Transverse colon (tissue), 4 donors: ENCODE measurements at places on chromosomes 5 and 9. TPM values are rescaled to one million over a fixed set of nuclear protein-coding genes. Genes with fewer than 3 reads are reported as not detected.

GRCh38 chr9:83070261-83070660 lies 7.3 kb upstream of the RASEF start:
- DNase-seq: no peak

DNA sequence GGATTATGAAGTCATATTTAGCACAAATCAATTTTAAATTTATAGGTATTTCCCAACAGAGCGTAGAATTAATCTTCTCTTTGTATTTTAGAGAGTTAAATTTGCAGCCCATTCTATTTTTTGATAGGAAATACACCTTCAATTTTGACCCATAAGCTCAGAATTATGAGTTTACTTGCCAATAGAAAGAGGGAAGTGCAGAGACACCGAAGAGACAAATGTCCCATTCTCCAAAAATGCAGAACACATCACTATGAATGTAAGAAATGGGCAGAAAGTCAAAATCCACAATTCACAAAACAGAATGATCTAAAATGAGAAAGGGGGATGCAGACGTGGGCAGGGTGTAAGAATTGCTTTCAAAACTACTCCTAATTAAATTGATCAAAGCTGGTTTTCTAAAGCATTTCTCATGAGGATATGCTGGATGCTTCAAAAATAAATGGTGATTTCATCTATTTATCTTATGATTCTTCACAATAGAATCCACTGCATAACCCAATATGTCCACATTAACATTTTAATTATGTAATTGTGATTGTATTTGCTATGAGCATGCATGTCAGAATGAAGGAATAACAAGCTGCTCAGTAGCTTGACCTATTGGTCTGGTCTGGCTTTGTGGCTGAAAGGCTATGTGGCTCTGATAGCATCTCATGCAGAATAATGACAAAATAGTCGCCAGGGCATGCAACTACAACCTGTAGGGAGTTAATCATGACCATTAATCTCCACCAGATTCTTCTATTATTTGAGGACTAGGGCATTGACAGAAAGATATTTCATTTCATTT lies 550.1 kb upstream of the CDH18 start:
- DNase-seq: no peak

GRCh38 chr9:99356512-99356971 lies 134.5 kb downstream of the SEC61B start:
- peak; percentile 15 for DNase-seq

GRCh38 chr5:75690669-75691068 lies 26.6 kb downstream of the POC5 start:
- DNase-seq: no peak

- no peak for DNase-seq
Measured at GRCh38 chr9:94127806-94128205, 43.5 kb downstream of the PTPDC1 start.

DNA sequence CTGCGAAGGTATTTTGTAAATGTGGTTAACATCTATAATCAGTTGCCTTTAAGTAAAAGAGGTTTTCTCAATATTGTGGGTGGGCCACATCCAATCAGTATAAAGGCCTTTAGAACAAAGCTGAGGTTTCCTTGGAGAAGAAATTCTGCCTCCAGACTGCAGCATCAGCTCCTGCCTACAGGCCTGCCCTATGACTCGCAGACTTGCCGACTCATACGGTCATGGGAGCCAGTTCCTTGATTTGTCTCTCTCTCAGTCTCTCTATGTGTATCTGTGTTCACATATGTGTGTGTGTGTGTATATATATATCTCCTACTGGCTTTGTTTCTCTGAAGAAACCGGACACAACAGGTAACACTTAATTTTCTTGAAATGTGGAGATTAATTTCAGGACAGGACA lies 45.3 kb downstream of the SLC36A1 start:
- no peak for DNase-seq

GRCh38 chr5:31023105-31023504 lies 170.4 kb upstream of the CDH6 start:
- no peak for DNase-seq

- DNase-seq: peak; percentile 7
Measured at GRCh38 chr5:83608122-83608521, 112.5 kb downstream of the HAPLN1 start.

DNA sequence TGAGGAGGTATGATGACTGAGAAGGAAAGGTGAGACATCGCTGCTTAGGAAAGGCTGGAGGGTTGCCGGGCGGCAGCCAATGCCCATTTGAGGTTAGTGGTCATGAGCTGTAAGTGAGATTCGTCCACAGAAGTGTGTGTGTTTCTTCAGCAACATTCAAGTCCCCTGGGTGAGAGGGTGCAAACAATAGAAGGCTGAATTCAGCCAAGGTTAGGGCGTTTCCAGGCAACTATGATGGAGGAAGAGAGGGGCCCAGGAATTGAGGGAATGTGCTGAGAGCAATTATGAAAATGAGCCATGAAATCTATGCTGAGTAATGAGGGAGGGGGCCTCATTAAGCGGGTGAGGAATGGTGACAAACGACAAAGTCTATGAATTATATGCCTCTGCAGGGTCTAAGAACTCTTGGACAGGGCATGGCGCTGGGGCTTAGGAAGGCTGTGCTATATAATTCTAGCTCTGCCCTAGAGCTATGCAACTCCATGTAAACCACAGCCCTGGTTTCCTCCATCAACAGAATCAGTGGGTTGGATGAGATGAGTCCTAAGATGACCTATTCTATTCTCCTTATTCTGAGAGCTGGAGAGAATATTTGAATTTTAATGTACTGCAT lies 96.0 kb downstream of the SLIT3 start:
- no peak for DNase-seq

DNA sequence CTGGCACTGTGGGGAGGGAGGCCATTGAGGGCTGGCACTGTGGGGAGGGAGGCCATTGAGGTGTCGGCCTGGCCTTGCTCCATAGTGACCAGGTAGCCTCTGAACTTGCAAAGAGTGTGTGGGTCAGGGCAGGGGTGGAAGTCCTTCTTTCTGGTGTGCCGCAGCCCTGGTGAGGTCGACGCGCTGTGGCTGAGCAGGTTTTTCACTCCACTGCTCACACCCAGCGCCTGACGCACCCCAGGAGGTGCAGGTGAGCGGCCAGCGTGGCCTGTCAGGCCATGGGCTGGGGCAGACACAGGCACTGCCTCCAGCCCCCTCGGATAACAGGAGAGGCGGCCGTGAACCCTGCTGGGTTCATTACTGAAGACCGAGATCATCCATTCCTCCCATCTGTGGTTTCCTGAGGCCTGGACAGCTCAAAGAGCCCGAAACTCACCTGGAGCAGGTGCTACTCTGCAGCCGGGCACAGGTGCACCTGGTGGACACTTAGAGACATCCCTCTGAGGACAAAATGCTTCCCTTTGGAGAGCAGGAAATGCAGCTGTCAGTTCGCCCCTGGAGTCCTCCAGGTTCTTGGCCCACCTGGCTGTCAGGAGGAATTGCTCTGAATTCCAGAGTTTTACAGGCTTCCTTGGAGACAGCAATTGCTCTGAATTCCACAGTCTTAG lies 32.4 kb downstream of the LHX3 start:
- no peak for DNase-seq

- DNase-seq: no peak
Measured at GRCh38 chr5:132054031-132054696, 6.3 kb upstream of the IL3 start.

DNA sequence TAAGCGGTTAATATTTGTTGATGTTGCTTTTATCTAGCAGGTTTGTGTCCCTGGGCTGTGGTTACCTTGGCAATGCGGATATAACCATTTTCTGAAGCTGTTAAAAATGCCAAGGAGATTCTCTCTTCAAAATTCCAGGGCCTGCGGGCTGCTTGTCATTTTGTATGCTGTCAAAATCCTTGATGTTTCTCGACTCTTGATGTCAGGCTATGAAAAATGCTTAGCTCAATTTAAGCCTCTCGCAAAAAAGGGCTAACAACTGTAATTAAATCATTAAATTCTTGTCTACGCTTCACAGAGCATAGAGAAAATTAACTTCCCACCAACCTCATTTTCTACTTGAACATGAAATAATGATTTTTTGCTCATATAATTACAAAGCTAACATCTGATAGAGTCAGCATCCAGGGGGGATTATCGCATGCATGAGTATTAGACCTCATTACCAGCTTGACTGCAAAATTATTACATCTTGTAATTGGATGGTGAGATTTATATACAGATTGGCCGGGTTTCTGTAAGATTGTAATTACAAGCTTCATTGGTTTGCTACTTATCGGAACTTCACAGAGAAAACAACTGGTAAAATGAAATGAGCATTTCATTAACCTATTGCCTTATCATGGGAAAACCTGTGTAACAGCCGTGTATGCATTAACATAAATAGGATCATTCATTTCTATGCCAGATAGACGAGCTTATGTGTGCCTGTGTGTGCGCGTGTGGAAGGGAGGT lies 83.1 kb upstream of the IRX1 start:
- no peak for DNase-seq

- no peak for DNase-seq
Measured at GRCh38 chr5:2985718-2986117, 234.2 kb upstream of the IRX2 start.

DNA sequence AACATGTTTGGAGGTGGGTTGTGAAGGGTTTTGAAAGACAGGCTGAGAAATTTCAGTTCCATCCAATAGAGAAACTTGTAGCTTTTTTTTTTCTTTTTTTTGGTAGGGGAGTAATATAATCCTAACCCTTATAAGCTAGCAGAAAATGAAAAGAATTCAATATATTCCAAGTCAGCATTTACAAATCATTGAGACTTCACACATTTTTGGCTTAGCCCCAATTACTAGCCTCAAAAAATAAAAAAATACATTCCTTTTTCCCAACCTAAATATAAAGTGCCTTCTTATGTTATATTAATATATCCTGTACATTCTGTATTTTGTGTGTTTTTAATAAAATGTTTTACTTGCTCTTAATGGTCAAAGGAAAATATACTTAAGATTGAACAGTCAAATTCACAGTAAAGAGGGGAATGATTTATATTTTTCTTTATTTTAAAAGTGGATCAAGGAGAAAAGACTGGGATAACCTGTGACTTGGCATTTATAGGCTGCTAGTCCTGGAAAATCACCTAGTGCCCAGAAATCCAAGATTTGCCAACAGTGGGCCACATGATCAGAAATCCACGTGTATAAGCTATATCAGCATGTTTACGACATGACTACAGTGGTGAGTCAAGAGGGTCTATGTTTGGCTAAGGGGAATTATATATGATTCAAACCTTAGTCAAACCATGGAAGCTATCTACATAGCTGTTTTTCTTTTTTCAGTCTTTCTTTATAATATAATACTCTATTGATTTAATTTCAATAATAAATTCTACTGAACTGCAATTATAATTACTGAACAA lies 14.5 kb downstream of the HACD4 start:
- no peak for DNase-seq

- DNase-seq: peak; percentile 55
Measured at GRCh38 chr9:85425153-85425611, 316.6 kb downstream of the AGTPBP1 start.

- DNase-seq: no peak
Measured at GRCh38 chr5:98934546-98934945, 5.7 kb upstream of the CHD1 start.

DNA sequence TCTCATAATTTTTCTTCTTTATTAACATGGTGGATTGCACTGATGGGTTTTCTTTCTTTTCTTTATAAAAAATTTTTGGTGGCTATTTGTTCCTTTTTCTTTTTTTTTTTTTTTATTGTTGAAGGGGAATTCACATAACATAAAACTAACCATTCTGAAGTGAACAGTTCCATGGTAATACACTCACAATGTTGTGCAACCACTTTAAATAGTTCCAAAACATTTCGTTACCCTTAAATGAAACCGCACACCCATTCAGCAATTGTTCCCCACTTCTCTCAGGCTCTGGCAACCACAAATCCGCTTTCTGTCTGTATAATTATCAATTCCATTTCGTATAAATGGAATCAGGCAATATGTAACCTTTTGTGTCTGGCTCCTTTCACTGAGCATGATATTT lies 11.7 kb upstream of the SETX start:
- no peak for DNase-seq

DNA sequence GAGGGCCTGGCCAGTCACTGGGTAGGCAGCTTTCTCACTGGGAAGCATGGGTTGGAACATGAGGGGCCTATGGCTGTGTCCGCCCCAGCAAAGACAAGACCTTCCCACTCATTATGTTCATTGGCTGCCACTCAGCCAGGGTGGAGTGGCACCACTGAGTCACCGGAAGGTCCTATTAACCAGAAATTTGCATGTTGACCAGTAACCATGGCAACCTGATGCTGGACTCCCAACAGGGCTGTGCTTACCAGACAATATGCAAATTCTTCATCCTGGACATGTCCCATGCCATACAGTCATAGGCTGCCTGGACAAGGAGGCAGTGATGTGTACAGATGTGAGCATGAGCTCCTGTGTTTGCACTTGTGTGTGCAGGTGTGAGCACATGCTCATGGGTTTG lies 66.7 kb downstream of the PSD2 start:
- DNase-seq: no peak

DNA sequence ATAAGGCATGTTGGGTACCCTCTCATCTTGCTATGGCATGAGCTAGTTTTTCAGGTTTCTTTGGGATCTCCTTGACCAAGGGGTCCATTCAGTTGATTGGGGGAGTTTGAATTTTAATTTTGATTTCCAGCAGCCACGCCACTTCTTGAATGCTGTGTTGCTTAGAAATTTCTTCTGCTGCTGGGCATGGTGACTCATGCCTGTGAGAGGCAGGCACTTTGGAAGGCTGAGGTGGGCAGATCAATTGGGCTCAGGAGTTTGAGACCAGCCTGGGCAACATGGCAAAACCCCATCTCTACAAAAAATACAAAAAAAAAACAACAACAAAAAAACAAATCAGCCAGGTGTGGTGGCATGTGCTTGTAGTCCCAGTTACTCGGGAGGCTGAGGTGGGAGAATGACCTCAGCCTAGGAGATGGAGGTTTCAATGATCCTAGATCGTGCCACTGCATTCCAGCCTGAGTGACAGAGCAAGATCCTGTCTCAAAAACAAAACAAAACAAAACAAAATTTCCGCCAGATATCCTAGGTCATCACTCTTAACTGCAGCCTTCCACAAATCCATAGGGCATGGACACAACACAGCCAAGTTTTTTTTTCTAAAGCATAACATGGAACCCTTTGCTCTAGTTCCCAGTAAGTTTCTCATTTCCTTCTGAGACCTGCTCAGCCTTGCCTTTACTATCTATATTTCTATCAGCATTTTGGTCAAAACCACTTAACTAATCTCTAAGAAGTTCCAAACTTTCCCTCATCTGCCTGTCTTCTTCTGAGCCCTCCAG lies 17.7 kb downstream of the TMC1 start:
- DNase-seq: no peak

- no peak for DNase-seq
Measured at GRCh38 chr9:86585422-86586143, 231.4 kb upstream of the TUT7 start.

The PDE8B gene
- 1.7 TPM for total RNA-seq

The AMBP gene
- total RNA-seq: 0.96 TPM

The SOX30 gene
- not detected for total RNA-seq

The GABRA1 gene
- total RNA-seq: 7.9 TPM

The NUDCD2 gene
- 1.5 TPM for total RNA-seq

The CDX1 gene
- total RNA-seq: 540 TPM

The KCNN2 gene
- total RNA-seq: 5.8 TPM

The BRD8 gene
- 168 TPM for total RNA-seq

The TLR4 gene
- 9.0 TPM for total RNA-seq

The CCNJL gene
- 26.8 TPM for total RNA-seq
